ENCODE measurements at places on chromosomes 13 and 19. TPM values are rescaled to one million over a fixed set of nuclear protein-coding genes. Genes with fewer than 3 reads are reported as not detected.

Gene SERPINE3
- polyA plus RNA-seq: not detected

Gene IGFL2
- not detected for polyA plus RNA-seq

Gene ERFL
- 0.56 TPM for polyA plus RNA-seq

DNA sequence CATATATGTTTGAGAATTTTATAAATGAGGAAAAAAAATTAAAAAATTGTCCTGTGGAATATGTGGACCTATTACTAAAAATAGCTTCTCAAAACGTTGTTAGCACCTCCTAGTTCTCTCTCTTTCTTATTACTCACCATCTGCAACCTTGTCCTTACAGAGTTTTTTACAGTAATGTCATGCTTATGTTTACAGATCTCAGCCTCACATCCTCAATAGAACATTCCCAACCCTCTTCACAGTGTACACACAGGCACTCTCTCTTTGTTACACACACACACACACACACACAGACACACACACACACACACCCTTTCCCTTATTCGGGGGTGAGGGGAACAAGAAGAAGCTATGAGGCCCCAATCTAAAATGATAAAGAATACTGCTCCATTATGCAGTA lies 197.7 kb downstream of the SLITRK6 start:
- DNase-seq: no peak

All from brain (organoid and tissue), 16 donors.